ENCODE measurements at places on chromosomes 13 and 19.

DNA sequence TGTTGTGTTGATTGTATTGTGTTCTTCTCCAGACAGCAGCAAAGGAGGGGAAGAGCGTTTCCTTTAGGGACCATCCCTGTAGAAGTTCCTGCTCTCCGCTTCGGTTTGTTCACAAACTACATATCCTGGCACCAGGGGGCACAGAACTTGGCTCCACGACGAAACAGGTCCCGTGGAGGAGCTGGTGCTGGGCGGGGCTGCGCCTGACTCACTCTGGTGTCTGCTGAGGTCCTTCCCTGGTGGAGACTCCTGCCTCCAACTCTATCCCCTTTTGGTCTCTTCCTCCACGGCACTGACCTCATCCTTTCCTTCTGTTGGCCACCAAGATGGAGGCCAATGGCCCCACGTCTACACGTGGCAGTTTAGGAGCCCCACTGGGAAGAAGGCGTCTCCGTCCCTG is 14.7 kb downstream of the TMPRSS9 start:
- no peak for DNase-seq

- DNase-seq = peak; percentile 38
These were observed 119.2 kb upstream of the ABCC4 start for GRCh38 chr13:95420501-95420900.

DNA sequence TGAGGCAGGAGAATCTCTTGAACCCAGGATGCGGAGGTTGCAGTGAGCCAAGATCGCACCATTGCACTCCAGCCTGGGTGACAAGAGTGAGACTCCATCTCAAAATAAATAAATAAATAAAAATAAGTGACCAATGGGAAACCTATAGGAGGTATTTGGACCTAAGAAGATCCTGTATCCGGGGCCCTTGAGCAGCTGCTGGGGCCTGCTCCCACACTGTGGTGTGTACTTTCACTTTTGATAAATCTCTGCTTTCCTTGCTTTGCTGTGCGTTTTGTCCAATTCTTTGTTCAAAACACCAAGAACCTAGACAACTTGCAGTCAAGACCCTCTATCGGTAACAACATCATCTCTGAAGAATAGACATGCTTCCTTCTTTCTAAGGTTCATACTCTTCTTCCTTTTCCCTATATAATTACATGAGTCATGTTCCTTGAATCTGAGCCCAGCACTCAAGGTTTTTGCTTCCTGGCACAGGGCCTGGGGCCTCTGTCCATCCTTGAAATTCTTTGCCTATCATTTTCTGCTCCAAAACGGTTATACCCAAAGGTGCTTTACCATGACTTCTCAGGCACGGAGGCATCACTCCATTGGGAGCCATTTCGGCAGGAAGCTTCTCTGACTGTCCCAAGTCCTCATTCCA is 14.2 kb upstream of the PNMA8C start:
- no peak for DNase-seq

GRCh38 chr19:1650650-1651567 is 1.5 kb downstream of the TCF3 start:
- DNase-seq = peak; percentile 52

- no peak for DNase-seq
These were observed 12.3 kb downstream of the WDFY2 start for GRCh38 chr13:51596541-51596940.

DNA sequence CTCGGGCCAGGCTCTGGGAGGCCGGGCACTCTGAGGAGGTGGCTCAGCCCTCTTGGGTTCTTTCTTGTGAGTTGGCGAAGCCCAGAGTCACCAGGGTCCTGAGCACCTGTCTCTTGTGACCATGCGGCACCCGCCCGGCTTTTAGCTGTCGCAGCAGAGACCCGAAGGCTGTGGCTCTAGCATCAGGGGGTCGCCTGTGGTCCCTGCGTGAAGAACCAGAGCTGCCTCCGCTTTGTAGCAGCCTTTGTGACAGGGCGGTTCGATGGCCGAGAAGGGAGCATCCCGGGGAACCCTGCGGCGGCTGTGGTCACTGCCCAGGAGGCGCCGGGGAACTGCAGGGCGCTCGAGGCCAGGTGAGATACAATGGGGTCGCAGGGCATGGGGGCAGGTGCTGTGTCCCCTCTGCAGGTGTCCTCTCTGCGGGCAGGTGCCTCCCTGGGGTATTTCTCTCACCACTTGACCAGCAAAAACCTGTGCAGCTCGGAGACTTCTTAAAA is 10.4 kb downstream of the MCF2L start:
- DNase-seq = no peak

GRCh38 chr13:105463011-105463501 is 1072.4 kb downstream of the EFNB2 start:
- DNase-seq = no peak

DNA sequence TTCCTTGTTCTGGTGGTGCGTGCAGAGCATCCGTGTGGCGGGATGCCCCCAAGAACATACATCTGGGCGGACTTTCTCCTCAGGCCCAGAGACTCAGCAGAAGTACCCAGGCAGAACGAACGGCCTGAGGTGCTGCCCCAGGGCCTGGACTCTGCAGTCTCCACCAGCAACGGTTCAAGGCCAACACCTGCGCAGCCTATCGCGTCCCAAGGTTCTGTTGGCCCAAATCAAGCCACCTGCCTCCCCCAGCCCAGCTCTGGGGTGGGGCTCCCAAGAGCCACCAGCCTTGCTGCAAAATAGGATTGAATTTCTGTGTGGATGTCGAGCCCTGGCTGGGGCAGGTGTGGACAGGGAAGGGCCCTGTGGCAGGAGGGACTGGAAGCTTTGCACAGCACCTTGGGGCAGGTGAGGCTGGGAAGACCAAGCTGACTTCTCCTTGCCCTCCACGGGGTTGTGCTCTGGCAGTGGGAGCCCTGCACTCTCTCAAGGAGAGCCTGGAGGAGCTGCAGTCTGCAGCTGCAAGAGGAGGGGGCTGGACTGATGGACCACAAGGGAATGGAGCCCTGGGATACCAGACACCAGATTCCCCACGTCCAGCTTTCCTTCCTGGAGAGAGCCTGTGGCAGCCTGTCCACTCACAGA is 146.9 kb downstream of the ZNF536 start:
- no peak for DNase-seq

- DNase-seq = no peak
These were observed 184.1 kb downstream of the USP12 start for GRCh38 chr13:26987486-26988013.

DNA sequence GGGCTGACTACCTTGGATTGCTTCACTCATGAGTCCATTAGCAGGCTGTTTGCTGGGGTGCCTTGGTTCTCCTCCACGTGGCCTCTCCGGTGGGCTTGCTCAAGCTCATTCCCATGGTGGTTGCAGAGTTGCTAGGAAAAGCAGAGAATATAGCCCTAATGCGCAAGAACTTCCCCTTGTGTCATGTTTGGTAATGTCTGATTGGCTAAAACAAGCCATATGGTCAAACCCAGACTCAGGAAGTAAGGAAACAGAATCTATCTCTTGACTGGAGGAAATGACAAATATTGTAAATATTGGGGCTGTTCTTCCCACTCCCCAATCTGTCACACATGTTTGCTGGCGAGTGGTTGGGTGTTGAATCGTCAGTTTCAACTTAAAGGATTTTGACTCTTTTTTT is 12.1 kb downstream of the NFILZ start:
- no peak for DNase-seq

DNA sequence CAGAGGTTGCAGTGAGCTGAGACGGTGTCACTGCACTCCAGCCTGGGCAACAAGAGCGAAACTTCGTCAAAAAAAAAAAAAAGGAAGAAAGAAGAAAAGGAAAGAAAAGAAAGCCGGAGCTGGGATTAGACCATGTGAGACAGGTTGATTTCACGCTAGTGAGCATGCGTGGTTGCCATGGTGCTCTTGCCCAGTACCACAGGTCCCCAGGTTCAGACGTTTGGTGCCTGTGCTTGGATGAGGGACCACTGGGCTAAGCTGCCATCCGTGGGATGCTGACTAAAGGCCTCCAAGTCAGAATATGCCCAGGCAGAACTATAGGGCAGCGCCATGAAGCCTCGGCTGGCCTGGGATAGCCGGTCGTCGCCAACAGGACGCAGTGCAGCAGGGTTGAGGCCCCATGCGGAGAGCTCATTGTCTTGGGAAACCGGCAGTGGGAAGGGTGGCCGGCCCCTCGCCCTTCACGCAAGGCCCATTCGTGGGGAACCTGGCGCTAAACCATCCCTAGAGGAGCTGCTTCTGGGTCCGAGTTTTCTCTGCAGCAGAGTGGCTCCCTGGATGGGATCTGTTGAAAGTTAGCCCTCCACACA is 7.2 kb upstream of the TEX101 start:
- DNase-seq = no peak

GRCh38 chr13:111387026-111387871 is 66.8 kb downstream of the TEX29 start:
- no peak for DNase-seq

DNA sequence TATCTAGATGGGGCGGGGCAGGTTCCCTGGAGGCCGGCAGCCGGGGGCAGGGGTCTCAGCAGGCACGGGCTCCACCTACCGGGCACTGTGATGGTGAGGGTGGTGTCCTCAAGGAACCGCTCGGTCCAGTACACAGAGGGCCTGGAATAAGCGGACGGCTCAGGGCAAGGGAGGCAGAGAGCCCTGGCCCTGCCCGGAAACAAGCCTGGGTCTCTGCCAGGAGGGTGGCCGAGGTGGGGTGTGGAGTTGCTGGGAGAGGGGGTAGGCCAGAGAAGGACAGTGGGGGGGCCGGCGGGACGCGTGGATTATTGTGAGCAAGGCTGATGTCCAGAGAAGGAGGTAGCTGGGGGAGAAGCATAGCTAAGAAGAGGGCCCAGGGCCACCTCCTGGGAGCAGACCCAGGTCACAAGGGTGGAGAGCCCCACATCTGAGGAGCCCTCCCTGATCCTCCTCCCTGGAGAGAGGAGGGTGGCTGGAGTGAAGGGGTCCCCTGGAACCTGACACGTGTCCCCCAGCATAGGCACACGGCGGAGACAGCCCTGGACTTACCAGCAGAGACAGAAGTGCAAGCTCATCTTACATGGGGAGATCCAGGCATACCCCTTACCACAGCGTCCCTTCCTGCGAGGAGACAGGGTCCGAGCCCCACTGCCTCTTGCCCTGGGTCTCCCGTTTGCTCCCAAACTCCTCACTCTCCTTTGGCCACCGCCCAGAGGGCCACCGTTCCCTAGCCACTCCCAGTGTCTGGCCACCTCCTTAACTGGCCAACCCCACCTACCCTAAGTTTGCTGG is 29.0 kb upstream of the MIER2 start:
- no peak for DNase-seq

DNA sequence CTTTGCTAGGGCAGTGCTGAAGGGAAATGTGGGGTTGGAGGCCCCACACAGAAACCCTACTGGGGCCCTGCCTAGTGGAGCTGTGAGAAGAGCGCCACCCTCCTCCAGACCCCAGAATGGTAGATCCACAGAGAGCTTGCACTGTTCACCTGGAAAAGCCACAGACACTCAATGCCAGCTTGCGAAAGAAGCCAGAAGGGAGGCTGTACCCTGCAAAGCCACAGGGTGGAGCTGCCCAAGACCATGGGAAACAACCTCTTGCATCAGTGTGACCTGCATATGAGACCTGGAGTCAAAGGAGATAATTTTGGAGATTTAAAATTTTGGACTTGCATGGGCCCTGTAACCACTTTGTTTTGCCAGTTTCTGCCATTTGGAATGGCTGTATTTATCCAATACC is 615.4 kb upstream of the MIR17HG start:
- no peak for DNase-seq

DNA sequence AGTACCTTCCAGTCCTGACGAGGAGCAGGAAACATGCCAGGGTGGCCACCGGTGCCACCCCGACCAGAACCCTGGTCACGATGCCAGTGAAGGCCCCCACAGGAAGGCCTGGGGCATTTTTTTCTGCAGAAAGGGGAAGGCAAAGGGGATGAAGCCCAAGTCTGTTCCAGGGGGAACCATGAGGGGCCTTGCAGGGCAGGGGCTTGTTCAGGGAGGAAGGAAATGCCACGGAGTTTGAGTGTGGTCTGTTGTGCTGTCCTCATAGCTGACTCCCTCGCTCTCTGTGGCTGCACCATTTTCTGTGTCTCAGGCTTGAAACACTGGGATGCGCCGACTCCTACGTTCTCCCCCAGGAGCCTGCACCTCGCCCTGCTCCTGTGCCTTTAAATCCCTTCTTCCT is 27.5 kb upstream of the CEACAM1 start:
- no peak for DNase-seq

GRCh38 chr13:111968336-111969010 is 98.5 kb upstream of the SOX1 start:
- DNase-seq = no peak

- no peak for DNase-seq
These were observed at the start of gene AMER2 for GRCh38 chr13:25171517-25172302. Gene AMER2 (minus strand): TSS chr13:25172288. CDS start chr13:25171619, 669 bp downstream.

- no peak for DNase-seq
These were observed 138.5 kb downstream of the RBM26 start for GRCh38 chr13:79267560-79267959.

- no peak for DNase-seq
These were observed 297.0 kb upstream of the EDNRB start for GRCh38 chr13:78215458-78216108.

GRCh38 chr19:35458731-35459391 is 10.8 kb downstream of the FFAR2 start:
- peak; percentile 36 for DNase-seq
